ENCODE measurements at places on chromosomes 13 and 19. TPM values are rescaled to one million over a fixed set of nuclear protein-coding genes. Genes with fewer than 3 reads are reported as not detected.

DNA sequence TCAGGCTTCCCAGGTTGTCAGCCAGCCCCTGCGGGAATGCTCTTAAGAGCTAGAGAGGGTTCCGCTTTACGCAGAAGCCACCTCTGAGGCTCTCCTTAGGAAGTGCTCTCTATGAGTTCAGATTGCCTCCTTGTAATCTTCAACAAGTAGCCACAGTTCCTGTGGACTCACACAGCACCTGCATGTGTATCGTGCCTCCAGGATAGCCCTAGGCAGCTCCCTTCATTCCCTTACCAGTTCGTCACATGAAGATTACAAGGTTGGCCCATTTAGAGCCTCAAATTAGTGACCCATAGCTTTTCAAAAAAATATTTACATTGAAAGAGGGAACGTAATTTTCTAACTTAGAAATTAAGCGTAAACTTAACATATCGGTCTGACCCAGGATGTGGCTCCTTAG is 284.3 kb downstream of the MTUS2 start:
- DNase-seq, result no peak
- H3K27ac ChIP-seq, result no peak overlapping the region
- H3K4me3 ChIP-seq, result no peak overlapping the region
- no peaks in the 10 kb centered on the region for H3K27me3 ChIP-seq
- no peaks in the 10 kb centered on the region for H3K4me1 ChIP-seq

- no peak for DNase-seq
- peaks cover 4% of the 10 kb centered on the region for H3K27me3 ChIP-seq
- no peak overlapping the region for H3K27ac ChIP-seq
Measured at GRCh38 chr19:45865269-45865948, 1.3 kb downstream of the FOXA3 start.

DNA sequence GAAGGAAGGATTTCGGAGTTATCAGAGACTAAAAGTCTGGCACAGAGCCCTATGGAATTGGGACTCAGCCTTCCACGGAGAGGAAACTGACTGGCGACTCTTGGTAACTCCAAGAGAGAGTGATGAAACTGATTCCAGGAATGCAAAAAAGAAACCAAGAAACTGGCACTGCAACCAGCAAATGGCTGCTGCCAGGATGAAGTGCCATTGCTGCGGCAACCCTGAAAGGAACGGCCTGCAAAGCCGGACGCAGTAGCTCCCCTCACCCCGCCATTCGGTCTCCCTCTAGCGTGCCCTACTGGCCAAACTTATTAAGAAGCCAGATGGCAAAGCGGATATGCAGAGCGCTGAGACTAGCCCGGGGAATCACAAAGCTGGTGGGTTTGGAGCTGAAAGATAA is 236.0 kb downstream of the PCDH9 start:
- no peaks in the 10 kb centered on the region for H3K36me3 ChIP-seq
- peak; percentile 20 for DNase-seq
- H3K4me1 ChIP-seq, result no peaks in the 10 kb centered on the region
- no peaks in the 10 kb centered on the region for H3K27me3 ChIP-seq
- no peak overlapping the region for H3K4me3 ChIP-seq

The CLEC4M gene
- total RNA-seq, result not detected

The ZNF506 gene
- 93.2 TPM for total RNA-seq

The LIM2 gene
- total RNA-seq, result not detected

The GRK1 gene
- not detected for total RNA-seq
